ENCODE measurements at places on chromosomes 12 and 14.

DNA sequence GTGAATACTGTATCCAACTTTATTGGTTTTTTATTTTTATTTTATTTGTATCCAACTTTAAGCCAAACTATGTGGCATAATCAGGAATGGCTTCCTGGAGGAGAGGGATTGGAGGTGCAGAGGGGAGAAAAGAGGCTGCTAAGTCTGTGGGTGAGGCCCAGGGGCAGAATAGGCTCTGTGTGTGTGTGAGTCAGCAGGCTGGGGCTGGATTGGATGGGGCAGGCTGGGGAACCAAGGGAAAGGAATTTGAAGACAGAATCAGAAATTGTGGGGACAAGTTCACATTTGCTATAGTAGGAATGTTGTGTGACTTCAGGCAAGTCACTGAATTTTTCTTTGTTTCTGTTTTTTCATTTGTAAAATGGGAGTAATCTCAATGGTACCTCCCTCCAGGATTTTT is 12.8 kb upstream of the RILPL1 start:
- DNase-seq = no peak

GRCh38 chr14:95841668-95842067 is 35.0 kb upstream of the TUNAR start:
- no peak for DNase-seq

DNA sequence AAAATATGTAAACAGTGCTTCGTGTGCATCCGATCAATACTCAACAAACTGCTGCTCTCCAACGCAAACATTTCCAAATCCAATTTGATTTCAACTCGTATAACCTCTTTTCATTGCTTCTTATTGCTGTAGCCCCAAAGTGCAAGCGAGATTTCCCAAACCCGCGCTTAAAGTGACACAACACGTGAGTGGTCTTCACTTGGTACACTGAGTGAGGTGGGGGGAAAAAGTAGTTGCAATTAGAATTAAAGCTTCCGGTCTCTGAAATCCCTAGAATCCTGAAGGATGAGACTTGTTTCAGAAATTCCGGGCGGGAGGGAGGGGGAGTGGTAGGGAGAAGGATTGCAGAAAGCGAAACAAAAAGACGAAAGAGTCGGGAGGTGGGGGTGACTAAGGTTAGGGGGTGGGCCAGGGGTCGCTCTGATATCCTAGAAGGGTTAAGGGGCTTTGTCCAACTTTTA is 387.5 kb downstream of the BCAT1 start:
- no peak for DNase-seq

- DNase-seq = peak; percentile 50
These were observed 107.7 kb upstream of the CAND1 start for GRCh38 chr12:67161322-67161918.

DNA sequence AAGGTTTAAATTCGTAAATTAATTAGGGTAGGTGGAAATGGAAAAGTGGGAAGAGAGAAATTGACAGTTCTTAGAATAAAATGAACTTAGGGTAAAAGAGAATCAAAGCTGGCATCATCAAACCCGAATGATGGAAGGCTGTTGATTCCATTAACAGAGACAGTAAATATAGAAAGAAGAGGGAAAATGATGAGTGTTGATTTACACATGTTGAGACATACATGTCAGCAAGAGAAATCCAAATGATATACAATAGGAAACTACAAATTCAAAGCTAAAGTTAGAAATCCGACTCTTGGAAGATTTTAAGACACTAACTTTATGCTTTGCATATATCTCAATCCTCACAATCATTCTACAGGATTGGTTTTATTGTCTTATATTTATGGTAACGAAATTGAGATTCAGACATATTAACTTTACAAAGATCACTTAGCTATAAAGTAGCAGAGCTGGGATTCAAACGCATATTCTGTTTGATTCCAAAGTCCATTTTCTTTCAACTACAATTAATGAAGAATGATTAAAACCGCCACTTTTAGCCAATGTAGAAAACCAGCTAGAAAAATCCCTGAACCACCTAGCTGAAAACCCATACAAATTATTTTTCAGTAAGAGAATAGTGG is 30.2 kb downstream of the LIMA1 start:
- no peak for DNase-seq

GRCh38 chr14:95282354-95282985 is 37.2 kb downstream of the CLMN start:
- no peak for DNase-seq

- DNase-seq = no peak
These were observed 15.2 kb downstream of the GOLGA3 start for GRCh38 chr12:132813443-132813842.

DNA sequence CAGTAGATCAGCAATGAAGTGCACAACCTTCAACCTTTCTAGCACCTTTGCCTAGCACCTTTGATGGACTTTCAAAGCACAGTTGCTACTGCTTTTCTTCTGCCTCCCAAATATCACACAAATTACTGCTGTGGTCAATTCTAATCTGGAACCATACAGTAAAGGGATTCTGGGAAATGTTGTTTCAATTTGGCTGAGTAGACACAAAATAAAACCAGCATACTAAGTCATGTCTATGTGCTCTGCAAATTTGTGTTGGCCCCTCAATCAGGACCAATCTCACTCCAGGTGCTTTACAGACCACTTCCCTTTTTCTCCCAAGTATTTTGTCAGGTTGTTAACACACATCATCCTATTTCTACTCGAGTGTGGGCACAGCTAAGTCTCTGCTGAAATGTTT is 38.3 kb upstream of the ADAMTS20 start:
- DNase-seq = no peak

DNA sequence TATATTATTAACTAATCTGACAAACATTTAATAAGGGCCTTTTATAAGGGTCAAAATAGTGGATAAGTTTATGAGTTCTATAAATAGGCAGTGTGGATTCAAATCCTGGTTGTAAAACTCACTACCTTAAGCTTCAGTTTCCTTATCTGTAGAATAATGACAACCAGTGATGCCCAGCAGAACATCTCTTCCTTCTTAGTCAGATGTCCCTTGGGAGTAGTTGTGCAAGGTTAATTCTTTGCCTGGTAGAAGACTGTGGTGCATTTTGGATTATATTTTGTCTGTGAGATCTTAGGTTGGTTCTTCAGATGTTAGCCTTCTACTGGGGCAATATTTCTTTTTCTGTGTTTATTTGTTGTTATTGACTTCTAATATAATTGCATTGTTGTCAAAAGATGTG is 59.5 kb downstream of the ARID2 start:
- DNase-seq = peak; percentile 38

- no peak for DNase-seq
These were observed 8.4 kb downstream of the B4GALNT1 start for GRCh38 chr12:57624441-57625220.

DNA sequence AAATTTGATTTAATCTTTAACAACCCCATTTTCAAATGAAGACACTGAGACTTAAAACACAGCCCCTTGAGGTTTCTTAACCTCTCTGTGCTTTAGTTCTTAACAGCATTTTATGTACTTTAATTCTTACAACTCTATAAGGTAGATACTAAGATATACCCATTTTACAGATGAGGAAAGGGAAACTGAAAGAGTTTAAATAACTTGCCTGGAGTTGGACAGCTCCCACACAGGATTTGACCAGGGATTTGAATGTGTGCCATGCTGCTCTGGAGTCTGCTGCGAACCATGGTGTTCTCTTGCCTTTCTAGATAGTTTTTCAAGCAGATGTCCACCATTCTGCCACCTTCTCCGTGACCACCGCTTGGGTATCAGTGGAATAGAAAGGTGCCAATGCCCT is 28.2 kb downstream of the RNFT2 start:
- DNase-seq = no peak

DNA sequence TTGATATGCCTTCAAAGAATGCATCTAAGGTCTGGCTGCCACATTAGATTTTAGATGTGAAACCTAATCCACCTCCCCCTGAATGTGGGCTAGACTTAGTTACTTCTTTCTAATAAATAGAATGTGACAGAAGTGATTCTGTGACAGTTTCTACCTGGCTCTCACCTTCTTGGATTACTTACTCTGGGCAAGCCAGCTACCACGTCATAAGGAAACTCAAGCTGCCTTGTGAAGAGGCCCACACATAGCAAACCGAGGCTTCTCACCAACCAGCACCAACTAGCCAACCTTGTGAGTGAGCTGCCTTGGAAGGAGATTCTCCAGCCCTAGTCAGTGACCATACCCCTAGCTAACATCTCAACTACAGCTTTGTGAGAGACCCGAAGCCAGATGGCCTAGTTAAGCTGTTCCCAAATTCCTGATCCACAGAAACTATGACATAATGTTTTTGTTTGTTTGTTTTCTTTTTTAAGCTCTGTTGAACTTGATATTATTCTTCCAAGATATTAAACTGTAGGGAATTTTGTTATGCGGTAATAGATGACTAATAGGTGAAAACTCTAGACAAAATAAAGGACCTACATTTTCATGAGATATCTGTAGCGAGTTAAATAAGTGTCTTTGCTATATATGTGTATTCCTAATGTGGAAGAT is 6.2 kb downstream of the GPR19 start:
- DNase-seq = no peak

GRCh38 chr12:43841253-43841652 is 5.4 kb downstream of the TMEM117 start:
- DNase-seq = no peak

DNA sequence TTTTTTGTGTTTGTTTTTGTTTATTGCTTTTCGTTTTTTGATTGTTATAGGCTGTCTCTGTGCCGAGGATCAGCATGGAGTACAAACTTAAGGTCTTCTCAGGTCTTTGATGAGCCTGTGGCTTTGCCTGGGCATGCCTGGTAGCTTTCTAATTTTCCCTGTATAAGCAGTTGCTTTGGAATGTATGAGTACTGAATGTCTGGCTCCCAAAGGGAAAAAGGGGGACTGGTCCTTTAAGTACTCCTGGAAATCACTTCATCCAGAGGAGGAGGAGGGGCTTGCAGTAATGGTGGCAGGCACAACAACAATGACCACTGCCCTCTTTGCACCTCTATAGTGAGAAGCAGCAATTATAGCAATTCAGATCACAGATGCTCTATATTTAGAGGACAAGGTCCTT is 67.6 kb upstream of the TTC7B start:
- no peak for DNase-seq

DNA sequence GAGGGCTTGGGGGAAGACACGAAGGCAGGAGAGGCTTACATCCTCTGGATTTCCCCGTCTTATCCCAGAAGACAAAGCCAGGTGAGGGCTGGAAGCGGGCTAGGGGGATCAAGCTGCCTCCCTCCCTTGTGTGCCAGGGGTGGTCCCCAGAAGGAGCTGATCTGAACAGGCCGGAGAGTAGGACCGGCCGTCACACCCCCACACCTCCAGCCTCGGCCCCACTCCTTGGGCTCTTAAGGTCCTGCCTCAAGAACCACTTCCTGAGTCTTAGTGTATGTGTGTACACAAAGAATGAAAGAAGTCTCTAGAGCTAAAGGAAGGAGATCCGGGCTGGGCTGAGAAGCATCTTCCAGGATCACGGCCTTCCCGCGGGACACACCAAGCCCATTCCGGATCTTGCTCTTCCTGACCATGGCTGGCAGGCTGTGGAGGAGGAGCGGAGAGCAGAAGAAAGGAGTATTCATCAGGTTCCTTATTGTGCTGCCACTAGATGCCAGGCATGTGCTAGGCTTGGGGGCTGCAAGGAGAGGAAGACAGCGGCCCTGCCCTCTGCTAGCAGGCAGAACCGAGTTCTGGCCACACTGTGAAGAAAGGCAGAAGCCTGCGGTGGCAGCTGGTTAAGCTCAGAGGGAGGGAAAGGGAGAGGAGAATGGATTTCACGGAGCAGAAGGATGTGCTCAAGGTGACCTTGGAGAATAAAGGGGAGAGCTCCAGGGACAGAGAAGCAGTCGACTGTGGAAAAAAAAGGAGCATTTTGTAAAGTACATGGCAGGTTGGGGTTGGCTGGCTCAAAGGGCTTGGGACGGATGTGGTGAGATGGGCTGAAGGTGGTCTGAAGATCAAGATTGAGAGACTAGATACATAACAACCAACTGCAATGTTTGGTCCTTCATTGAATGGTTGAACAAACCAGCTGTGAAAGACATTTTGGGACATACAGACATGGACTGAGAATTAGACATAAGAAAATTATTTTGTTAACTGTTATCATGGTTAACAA is 1.3 kb upstream of the CD63 start:
- no peak for DNase-seq

- DNase-seq = peak; percentile 72
These were observed 77.8 kb downstream of the SMOC1 start for GRCh38 chr14:69956970-69957369.

DNA sequence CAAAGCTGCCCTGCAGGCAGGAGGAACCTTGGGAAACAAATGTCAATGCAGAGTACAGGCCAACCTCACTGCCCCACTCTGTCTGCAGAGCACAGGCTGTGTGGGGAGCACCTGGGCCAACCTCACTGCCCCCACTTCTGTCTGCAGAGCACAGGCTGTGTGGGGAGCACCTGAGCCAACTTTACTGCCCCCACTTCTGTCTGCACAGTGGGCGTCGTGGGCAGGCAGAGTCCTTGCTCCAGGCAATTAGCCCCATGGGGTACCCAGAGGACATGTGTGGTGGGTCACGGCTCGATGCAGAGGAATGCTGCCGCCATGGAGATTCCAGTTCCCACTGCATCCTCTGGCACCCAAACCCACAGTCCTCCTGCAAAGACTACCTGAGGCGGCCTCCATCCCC is 26.2 kb downstream of the BRF1 start:
- DNase-seq = no peak

GRCh38 chr14:66998013-66998412 is 191.2 kb upstream of the GARIN2 start:
- DNase-seq = no peak

- DNase-seq = peak; percentile 70
These were observed 118.9 kb downstream of the VEZT start for GRCh38 chr12:95336387-95337067.

DNA sequence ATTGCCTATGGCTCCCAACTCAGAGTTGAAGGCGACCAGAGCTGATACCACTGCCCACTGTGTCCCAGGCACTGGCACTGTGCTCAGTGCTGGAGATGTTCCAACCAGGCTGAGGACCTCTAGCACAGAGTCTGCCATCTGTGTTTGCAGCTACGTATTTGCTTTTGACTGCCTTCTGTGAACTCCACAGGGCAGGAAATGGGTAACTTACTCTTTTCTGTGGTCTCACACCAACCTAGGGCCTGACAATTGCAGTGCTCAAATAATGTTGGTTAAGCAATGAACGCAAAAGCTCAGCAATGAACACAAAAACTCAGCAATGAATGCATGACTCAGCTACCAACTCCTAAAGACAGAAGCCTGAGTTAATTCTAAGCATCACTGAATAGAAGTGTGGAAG is 202.8 kb downstream of the NUAK1 start:
- DNase-seq = peak; percentile 70

DNA sequence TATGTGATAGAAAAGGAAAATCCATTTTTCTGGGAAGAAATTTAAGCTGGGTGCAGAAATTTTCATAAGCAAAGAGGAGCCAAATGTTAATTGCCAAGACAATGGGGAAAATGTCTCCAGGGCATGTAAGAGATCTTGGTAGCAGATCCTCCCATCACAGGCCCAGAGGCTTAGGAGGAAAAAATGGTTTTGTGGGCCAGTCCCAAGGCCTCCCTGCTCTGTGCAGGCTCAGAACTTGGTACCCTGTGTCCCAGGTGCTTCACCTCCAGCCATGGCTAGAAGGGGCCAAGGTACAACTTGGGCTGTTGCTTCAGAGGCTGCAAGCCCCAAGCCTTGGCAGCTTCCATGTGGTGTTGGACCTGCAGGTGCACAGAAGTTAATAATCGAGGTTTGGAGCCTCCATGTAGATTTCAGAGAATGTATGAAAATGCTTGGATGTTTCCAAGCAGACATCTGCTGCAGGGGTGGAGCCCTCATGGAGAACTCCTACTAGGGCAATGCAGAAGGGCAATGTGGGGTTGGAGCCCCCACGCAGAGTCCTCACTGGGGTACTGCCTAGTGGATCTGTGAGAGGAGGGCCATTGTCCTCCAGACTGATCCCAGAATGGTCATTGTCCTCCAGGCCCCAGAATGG is 77.7 kb upstream of the ATP2B1 start:
- no peak for DNase-seq

- no peak for DNase-seq
These were observed 9.8 kb upstream of the DPF3 start for GRCh38 chr14:72903716-72904115.
